HepG2 (cell line): ENCODE measurements at places on chromosomes 6 and 20. TPM values are rescaled to one million over a fixed set of nuclear protein-coding genes. Genes with fewer than 3 reads are reported as not detected.
A peak's percentile ranks its signal among the peaks of the same experiment; 100 is the strongest.

GRCh38 chr6:53398247-53399026 lies 49.7 kb upstream of the ELOVL5 start:
- H3K36me3 ChIP-seq = no peaks in the 10 kb centered on the region
- H3K27me3 ChIP-seq = 0 out of 3 replicates have a peak, but pooled peaks cover 4% of the 10 kb centered on the region
- no peak overlapping the region for H3K4me3 ChIP-seq
- H3K27ac ChIP-seq = no peak overlapping the region
- peaks cover 9% of the 10 kb centered on the region for H3K4me1 ChIP-seq
- DNase-seq = no peak

Gene MICB
- 9.0 and 12.5 TPM in 2 replicates for total RNA-seq

GRCh38 chr6:389622-390021 lies 1.9 kb upstream of the IRF4 start:
- no peak overlapping the region for H3K4me3 ChIP-seq
- no peak overlapping the region for H3K27ac ChIP-seq
- peaks cover 64% of the 10 kb centered on the region; the same call in 2 of the 3 replicates for H3K27me3 ChIP-seq
- no peaks in the 10 kb centered on the region for H3K36me3 ChIP-seq

DNA sequence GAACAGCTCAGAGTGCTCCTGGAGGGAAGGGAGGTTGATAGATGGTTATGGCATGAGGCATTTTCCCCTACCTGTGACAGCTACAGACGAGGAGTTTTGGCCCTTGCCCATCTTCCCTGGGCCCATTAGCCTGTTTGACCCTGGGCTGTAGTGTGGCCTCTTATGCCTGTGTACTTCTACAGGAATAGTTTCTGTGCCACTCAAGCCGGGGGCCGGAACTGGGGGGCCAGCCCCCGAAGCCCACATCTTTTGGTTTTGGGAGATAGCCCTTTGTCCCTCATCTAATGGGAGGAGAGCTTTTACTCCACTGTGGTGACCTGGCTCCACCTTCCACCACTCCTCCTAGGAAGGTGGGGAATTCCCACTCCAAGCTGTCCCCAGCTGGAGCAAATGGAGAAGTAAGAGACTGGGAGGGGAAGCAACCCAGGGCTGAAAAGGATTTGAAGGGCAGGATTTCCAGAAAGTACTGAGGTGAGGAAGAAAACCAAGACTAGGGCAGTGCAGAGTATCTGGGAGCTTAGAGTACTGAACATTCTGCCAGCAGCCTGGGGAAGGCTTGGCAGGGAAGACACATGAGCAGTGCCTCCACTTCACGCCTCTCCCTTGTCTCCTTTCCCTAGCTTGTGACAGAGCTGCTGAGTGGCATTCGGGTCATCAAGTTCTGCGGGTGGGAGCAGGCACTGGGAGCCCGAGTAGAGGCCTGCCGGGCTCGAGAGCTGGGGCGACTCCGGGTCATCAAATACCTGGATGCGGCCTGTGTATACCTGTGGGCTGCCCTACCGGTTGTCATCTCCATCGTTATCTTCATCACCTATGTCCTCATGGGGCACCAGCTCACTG lies 6.9 kb downstream of the ABCC10 start:
- H3K27me3 ChIP-seq = no peaks in the 10 kb centered on the region
- H3K36me3 ChIP-seq = peaks cover 3% of the 10 kb centered on the region
- DNase-seq = no peak
- H3K27ac ChIP-seq = no peak overlapping the region

GRCh38 chr6:127302728-127303660 lies 36.3 kb downstream of the RNF146 start:
- peaks cover 1% of the 10 kb centered on the region; the same call in 1 of the 2 replicates for H3K36me3 ChIP-seq
- H3K4me1 ChIP-seq = peaks cover 18% of the 10 kb centered on the region

DNA sequence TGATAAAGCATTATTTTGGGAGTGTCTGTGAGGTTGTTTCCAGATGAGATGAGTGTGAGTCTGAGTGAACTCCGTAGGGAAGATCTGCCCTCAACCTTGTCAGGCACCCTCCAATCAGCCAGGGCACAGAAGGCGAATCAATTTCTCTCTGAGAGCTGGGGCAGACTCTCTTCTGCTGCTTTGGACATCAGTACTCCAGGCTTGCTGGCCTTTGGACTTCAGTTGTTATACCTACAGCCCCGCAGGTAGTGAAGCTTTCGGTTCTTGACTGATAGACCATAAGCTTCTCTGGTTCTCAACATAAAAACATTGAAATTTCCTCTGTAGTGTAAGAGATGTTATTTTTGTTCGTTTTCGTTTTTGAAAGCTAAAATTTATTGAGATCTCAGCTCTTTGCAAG lies 71.4 kb downstream of the MAFB start:
- H3K27me3 ChIP-seq = no peaks in the 10 kb centered on the region
- H3K4me3 ChIP-seq = no peak overlapping the region
- no peaks in the 10 kb centered on the region for H3K4me1 ChIP-seq
- H3K36me3 ChIP-seq = no peaks in the 10 kb centered on the region
- H3K27ac ChIP-seq = no peak overlapping the region

DNA sequence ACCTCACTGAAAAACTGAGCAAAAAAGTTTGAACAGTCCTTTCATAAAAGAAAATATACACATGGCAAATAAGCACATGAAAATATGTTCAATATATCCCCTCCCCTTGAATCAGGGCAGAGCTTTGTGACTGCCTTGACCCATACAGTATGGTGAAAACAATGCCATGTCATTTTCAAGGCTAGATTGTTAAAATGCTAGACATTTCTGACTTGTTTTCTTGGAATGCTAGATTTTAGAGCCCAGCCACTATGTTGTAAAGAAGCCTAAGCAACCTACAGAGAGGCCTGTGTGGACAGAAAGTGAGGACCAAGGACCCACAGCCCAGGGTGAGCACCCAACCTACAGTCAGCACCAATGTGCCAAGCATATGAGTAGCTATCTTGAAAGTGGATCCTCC lies 17.1 kb upstream of the ASF1A start:
- no peak overlapping the region for H3K4me3 ChIP-seq
- no peaks in the 10 kb centered on the region for H3K36me3 ChIP-seq
- H3K27me3 ChIP-seq = no peaks in the 10 kb centered on the region
- 0 out of 2 replicates have a peak, but pooled peaks cover 5% of the 10 kb centered on the region for H3K4me1 ChIP-seq

- DNase-seq = no peak
- H3K27ac ChIP-seq = no peak overlapping the region
- no peaks in the 10 kb centered on the region for H3K4me1 ChIP-seq
- H3K36me3 ChIP-seq = no peaks in the 10 kb centered on the region
- no peak overlapping the region for H3K4me3 ChIP-seq
Measured at GRCh38 chr6:125117818-125118217, 35.8 kb upstream of the TPD52L1 start.

Gene COX4I2
- total RNA-seq = not detected in 2 replicates

GRCh38 chr20:16615199-16615598 lies 42.0 kb upstream of the KIF16B start:
- H3K27ac ChIP-seq = no peak overlapping the region
- peaks cover 8% of the 10 kb centered on the region; the same call in 2 of the 3 replicates for H3K27me3 ChIP-seq
- no peak for DNase-seq
- H3K4me3 ChIP-seq = no peak overlapping the region

DNA sequence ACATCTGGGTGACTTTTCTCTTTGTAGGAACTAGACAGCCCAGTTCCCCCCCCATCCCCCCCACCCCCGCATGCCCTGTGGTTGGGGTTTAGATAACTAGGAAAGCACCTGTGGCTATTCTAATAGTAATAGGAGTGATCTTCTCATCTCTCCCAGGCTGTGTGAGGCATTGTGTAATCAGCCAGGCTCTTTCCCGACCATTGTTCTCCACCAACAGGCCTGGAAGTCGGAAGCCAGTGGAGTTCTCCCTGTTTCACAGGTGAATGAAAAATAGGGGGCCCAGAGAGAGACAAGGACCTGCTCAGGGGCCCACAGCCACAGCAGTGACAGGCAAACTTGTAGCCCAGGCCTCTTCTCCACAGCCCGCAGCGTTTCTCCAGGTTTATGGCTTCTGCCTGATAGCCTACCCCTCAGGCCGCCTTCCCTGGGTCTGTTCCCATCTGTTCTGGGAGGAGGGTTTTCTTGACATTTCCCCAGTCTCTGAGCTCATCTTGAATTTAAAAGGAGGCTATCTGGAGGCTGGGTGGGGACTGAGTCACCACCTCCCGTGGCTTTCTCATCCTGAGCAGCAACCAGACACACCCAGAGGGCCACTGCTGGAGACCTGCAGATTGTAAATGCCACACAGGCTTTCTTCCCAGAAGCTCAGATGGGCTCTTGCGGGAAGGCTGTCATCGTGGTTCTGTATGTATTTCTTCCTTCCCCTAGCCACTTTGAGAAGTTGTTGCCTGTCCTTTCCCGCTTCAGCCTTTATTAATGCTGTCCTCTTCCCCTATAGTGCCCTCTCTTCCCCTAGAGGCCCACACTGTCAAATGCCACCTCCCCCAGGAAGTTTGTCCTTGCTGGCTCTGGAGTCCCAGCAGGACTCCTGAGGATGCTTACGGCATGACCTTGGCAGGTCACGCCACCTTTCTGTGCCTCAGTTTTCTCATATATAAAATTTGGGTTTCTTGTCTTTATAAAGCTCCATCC lies 75.9 kb upstream of the MYL9 start:
- DNase-seq = peak; percentile 66
- H3K36me3 ChIP-seq = peaks cover 4% of the 10 kb centered on the region; the same call in 1 of the 3 replicates
- H3K27ac ChIP-seq = no peak overlapping the region
- no peaks in the 10 kb centered on the region; the same call in 2 of the 3 replicates for H3K27me3 ChIP-seq

DNA sequence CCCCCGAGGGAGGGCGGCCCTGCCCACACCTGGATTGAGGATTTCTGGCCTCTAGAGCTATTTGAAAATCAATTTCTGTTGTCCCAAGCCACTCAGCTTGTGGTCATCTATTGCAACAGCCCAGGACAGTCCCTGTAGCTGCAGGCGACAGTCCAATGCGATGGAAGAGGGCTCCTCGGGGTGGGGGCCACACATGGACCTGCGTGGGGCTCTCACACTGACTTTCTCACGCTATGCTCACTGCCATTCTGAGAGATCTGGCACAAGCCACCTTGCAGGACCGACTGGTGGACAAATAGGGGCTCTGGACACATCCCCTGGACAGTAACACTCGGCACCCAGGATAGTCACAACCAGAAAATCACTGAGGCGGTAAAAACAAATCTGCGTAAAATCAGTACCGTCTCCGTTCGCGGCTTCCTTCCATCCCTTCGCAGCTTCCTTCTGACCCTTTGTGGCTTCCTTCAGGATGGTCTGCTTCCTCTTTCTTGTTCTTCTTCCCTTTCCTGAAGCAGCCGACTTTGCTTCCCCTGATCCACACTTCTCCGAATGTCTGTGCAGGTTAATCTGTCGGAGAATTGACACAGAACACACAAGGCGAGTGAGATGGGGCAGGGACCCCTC lies 21.8 kb downstream of the CTCFL start:
- H3K4me1 ChIP-seq = no peaks in the 10 kb centered on the region
- no peak for DNase-seq
- no peak overlapping the region for H3K4me3 ChIP-seq
- no peak overlapping the region for H3K27ac ChIP-seq
- H3K27me3 ChIP-seq = peaks cover 4% of the 10 kb centered on the region; the same call in 1 of the 2 replicates
- H3K36me3 ChIP-seq = no peaks in the 10 kb centered on the region

GRCh38 chr6:83696674-83697073 lies 12.2 kb downstream of the SNAP91 start:
- no peak for DNase-seq
- no peaks in the 10 kb centered on the region for H3K4me1 ChIP-seq
- no peaks in the 10 kb centered on the region for H3K27me3 ChIP-seq
- H3K4me3 ChIP-seq = no peak overlapping the region

DNA sequence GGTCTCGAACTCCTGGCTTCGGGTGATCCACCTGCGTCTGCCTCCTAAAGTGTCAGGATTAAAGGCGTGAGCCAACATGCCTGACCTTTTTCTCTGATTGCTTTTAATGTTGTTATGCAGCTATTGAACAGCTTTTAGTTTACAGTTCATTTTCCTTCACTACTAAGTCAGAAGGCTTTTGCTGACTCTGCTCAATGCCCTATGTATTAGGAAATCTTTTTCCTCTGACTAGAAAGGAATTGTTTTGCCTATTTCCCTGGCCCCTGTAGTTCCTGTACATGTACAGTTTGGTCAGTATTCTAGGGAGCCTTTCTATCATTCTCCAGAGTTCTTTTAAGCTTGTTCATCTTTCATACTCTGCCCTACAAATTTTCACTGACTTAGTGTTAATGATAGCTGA lies 280.2 kb downstream of the CDKAL1 start:
- H3K36me3 ChIP-seq = no peaks in the 10 kb centered on the region
- H3K27me3 ChIP-seq = no peaks in the 10 kb centered on the region
- no peak for DNase-seq
- no peaks in the 10 kb centered on the region for H3K4me1 ChIP-seq

- no peak overlapping the region for H3K27ac ChIP-seq
- no peak for DNase-seq
- H3K4me1 ChIP-seq = peaks cover 17% of the 10 kb centered on the region
- no peaks in the 10 kb centered on the region for H3K36me3 ChIP-seq
Measured at GRCh38 chr6:122647765-122648164, 37.6 kb downstream of the PKIB start.

Gene MPIG6B
- not detected in 2 replicates for total RNA-seq

- peak overlapping the region; percentile 37; the same call in 1 of the 2 replicates for H3K4me3 ChIP-seq
Measured at GRCh38 chr6:28683945-28684538, 158.4 kb downstream of the GPX5 start.

Gene RAB44
- total RNA-seq = not detected in 2 replicates

Gene EYA4
- not detected in 2 replicates for total RNA-seq

DNA sequence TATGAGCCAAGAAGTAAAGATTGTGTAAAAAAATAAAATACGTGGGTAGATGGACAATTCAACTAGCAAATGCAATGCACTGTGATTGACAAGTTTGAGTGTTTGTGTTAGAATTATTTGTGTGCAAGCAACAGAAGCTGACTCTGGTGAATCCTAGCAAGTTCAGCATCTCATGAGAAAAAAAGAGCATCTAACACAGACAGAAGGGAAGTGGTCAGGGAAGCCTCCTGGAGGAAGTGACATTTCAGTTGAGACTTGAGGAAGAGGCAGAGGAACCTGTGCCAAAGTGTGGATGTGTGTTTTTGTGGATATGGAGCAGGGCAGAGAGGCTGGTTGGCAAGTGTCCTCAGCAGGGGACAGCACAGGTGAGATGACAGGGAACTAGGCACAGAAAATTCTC lies 248.7 kb downstream of the ZNF217 start:
- no peaks in the 10 kb centered on the region for H3K4me1 ChIP-seq
- no peaks in the 10 kb centered on the region; the same call in 1 of the 2 replicates for H3K27me3 ChIP-seq
- H3K27ac ChIP-seq = no peak overlapping the region
- DNase-seq = no peak
- H3K4me3 ChIP-seq = no peak overlapping the region

DNA sequence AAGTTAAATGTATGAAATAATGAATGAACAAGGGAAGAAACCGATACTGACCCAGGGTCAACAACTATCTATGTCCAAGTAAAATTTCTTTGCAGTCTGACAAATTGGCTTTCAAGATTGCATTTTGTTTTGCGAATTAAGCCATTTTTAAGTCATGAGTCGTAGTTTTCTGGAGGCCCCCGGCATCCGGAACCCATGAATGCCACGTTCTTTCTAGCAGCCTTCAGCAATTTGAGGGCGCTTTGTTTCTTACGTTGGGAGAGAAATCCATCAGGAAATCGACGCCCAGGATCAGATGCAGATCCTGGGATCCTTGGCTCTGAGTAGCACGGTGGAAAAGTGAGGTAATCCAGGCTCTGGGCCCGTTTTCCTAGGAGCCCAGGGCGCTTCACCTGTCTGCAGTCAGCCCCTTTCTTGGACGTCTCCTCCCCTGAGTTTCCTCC lies 309 bp upstream of the ABRACL start:
- H3K4me1 ChIP-seq = peaks cover 19% of the 10 kb centered on the region
- peaks cover 2% of the 10 kb centered on the region for H3K27me3 ChIP-seq
- peak overlapping the region; percentile 72 for H3K4me3 ChIP-seq

GRCh38 chr6:47357827-47358226 lies 48.1 kb upstream of the TNFRSF21 start:
- DNase-seq = no peak
- no peak overlapping the region for H3K4me3 ChIP-seq
- peaks cover 12% of the 10 kb centered on the region for H3K4me1 ChIP-seq
- peaks cover 9% of the 10 kb centered on the region; the same call in 1 of the 3 replicates for H3K27me3 ChIP-seq
- no peak overlapping the region for H3K27ac ChIP-seq

GRCh38 chr6:143141442-143141841 lies 80.8 kb downstream of the AIG1 start:
- peaks cover 33% of the 10 kb centered on the region for H3K36me3 ChIP-seq
- H3K27ac ChIP-seq = no peak overlapping the region
- no peak overlapping the region for H3K4me3 ChIP-seq
- H3K4me1 ChIP-seq = no peaks in the 10 kb centered on the region
- no peaks in the 10 kb centered on the region for H3K27me3 ChIP-seq
